ENCODE measurements at places on chromosomes 4 and X. TPM values are rescaled to one million over a fixed set of nuclear protein-coding genes. Genes with fewer than 3 reads are reported as not detected.

- no peak for DNase-seq
Measured at GRCh38 chr4:176287546-176287945, 18.5 kb upstream of the ASB5 start.

DNA sequence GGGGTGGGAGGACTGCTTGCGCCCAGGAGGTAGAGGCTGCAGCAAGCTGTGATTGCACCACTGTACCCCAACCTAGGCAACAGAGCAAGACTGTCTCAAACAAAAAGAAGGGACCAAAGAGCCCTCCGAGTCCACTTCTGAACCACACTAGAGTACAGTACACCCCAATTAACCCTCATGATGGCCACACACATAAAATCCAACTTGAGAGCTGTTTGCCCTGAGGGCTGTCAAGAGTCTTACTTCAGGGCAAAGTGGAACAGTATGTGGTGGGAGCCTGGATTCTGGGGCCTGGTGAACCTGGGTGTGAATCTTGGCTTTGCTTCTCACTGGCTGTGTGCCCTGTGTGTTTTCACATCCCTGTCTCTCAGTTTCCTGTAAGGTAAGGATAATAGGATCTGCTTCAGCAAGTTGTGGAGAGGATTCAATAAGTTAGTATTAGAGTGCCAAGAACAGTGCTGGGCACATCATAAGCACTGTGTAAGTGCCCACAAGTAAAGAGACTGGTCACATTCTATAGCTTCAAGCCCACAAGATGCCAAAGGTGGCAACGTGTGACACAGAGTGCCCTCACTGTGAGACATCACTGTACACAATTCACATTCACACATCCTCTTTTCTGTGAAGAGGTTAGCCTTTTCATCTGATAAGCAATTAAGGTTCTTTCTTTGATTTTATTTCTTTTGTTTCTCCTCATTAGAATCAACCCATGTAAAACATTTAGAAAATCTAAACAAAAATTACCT is 52.1 kb downstream of the LEF1 start:
- no peak for DNase-seq

DNA sequence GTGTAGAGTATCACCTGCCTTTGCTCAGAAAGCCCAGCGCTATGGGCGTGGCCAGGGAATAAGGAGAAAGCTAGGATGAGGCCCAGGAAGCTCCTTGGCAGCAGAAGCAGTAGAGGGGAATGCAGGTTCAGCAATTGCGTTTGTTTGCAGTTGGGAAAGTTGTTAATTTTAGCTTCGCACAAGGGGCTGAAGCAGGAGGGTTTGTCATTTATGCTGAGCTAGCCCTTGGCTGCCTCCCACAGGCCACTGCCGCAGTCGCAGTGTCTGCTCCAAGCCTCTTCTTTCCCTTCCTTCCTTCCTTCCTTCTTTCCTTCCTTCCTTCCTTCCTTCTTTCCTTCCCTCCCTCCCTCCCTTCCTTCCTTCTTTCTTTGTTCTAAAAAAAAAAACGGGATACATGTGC is 21.5 kb downstream of the FRMPD3 start:
- no peak for DNase-seq

DNA sequence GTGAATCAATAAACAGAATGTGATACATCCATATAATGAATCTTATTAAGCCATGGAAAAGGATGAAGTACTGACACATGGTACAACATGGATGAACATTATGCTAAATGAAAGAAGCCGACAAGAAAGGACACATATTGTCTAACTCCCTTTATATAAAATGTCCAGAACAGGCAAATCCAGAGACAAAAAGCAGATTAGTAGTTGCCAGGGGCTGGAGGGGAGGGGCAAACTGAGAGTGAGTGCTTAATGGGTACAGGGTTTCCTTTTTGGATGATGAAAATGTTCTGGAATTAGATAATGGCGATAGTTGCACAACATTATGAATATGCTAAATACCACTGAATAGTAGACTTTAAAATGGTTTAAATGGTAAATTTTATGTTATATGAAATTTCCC is 17.4 kb downstream of the ADGRG4 start:
- DNase-seq, result no peak

Gene ZDHHC9
- 9.2 TPM for total RNA-seq

All from transverse colon (tissue), 4 donors.